Right cardiac atrium (tissue), 5 donors: ENCODE measurements at places on chromosomes 6 and 20. TPM values are rescaled to one million over a fixed set of nuclear protein-coding genes. Genes with fewer than 3 reads are reported as not detected.

PRR18 gene
- 0.02 TPM for polyA plus RNA-seq

UBR2 gene
- 11.5 TPM for polyA plus RNA-seq

WFDC10B gene
- not detected for polyA plus RNA-seq

SNPH gene
- 5.2 TPM for polyA plus RNA-seq

HNF4A gene
- 0.07 TPM for polyA plus RNA-seq

SIRPD gene
- not detected for polyA plus RNA-seq

CST2 gene
- not detected for polyA plus RNA-seq

PNPLA1 gene
- polyA plus RNA-seq: not detected

TPD52L1 gene
- polyA plus RNA-seq: 36.1 TPM

SAMD5 gene
- polyA plus RNA-seq: 1.0 TPM

BTN1A1 gene
- polyA plus RNA-seq: not detected

ADGRB3 gene
- 0.88 TPM for polyA plus RNA-seq

HRH3 gene
- not detected for polyA plus RNA-seq

TTBK1 gene
- polyA plus RNA-seq: 0.29 TPM

LRRC73 gene
- polyA plus RNA-seq: 1.1 TPM

CST8 gene
- polyA plus RNA-seq: not detected

VSTM2L gene
- polyA plus RNA-seq: 122 TPM

SLC22A3 gene
- polyA plus RNA-seq: 0.88 TPM

FITM2 gene
- polyA plus RNA-seq: 57.1 TPM

CDKN1A gene
- polyA plus RNA-seq: 59.8 TPM

ARFGEF2 gene
- polyA plus RNA-seq: 10.8 TPM

ZNF165 gene
- polyA plus RNA-seq: 0.36 TPM

NOX3 gene
- polyA plus RNA-seq: not detected

TRIM10 gene
- not detected for polyA plus RNA-seq

ZDHHC14 gene
- 20.2 TPM for polyA plus RNA-seq

MRPS18A gene
- 58.0 TPM for polyA plus RNA-seq

PRDM13 gene
- not detected for polyA plus RNA-seq

SALL4 gene
- 0.09 TPM for polyA plus RNA-seq

C6orf15 gene
- not detected for polyA plus RNA-seq

SGK2 gene
- 3.6 TPM for polyA plus RNA-seq

KIAA0408 gene
- 2.3 TPM for polyA plus RNA-seq

LGSN gene
- polyA plus RNA-seq: not detected

MOCS3 gene
- polyA plus RNA-seq: 1.7 TPM

HLA-DPA1 gene
- polyA plus RNA-seq: 31.1 TPM

FOXF2 gene
- polyA plus RNA-seq: 0.43 TPM

TRIM31 gene
- not detected for polyA plus RNA-seq
